ENCODE measurements at places on chromosomes 6 and 20.

DNA sequence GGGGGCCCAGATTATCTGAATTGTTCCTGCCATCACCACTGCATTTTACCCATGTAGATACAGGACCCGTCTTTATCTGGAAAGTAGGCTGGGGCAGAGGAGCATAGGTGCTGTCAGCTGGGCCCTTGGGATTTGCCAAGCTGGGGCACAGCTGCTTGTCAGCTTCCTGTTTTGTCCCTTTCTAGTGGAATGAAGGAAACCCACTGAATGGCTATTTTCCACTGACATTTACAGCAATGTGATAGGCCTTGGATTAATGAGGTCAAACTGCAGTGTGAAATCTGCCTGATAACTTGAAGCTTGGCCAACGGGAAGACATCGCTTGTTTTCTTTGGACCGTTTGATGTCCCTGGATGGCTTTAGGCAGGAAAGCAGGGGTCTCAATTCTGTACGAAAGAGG, 6.7 kb downstream of the PPP1R16B start:
- no peak for DNase-seq

GRCh38 chr6:129141499-129141898, 258.6 kb downstream of the LAMA2 start:
- DNase-seq: no peak

DNA sequence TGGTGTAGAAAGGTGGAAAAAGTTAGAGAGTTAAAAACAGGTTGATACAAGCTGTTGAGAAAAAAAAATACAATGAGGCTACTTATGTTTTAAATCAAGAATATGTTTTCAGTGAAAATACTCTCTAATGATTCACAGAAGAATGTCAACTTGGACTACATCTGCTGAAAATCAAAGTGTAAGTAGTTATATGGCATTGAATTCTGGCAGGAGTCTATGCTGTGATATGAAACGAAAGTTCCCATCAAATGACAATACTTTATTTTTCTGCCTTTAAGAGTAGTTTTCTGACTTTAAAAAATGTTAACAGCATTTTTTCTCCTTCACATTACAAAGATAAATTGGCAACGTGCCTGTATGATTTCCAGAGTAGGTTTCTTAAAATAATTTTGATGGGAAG, 158.3 kb downstream of the EYA4 start:
- no peak for DNase-seq

DNA sequence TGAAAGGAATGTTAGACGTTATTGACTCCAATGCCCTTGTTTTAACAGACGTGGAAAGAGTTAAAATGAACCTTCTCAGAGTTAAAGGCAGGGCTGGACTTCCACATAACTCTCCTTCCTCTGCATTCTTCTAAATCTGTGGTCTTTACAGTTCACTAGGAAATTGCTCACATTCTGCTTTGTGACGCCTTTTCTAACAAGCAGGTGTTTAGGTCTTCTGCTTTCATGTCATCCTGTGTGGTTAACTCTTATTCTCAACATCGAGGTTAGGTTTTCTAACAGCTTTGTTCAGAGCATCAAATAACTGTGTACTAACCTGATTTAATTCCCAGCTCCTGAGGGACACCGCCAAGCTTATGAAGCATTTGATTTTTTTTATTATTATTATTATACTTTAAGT, 81.3 kb upstream of the NT5E start:
- no peak for DNase-seq

- no peak for DNase-seq
These were observed 27.5 kb upstream of the TBXT start for GRCh38 chr6:166194914-166195859.

GRCh38 chr6:15658181-15658744, 4.6 kb downstream of the DTNBP1 start:
- no peak for DNase-seq

GRCh38 chr6:161568885-161569456, 295.1 kb upstream of the AGPAT4 start:
- no peak for DNase-seq

- no peak for DNase-seq
These were observed 620 bp downstream of the TJAP1 start for GRCh38 chr6:43478008-43478372.

DNA sequence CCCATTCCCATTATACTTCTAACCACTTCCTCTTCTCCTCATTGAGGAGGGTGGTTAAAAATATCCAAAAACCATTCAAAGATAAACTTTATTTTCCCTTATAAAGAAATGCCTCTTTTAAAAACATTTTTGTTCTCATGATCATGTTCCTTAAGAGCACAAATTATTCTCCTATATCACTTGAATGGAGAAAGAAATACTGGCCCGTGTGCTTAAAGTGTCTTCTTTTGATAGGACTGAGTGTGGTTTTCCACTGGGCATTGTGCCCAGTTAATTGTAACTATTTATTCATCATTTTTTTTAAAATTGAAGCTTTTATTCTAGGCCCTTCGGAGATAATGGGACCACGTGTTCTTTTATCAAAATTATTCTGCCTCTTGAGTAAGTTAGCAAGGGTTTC, 871.5 kb downstream of the QKI start:
- no peak for DNase-seq

DNA sequence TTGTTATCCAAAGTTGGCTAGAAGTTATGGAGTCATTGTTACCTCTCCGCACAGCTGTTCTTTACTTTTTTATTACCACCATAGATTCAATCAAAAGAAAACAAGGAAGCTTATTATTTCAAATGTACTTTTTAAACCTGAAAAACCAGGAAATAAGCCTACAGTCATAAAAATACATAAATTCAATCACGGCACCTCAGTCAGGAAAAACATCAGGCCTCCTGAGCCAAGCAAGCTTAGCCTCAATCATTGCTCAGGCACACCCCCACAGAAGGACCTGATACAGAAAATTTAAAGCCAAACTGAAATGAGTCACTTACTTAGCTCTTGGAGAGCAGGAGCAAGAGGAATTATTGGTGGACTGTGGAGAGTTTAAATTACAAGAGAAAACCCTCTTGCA, 44.3 kb downstream of the MARCKS start:
- DNase-seq: no peak

Measured in NCI-H748 treated with DMSO at 0.1 percent for 48 hours (cell line).